ENCODE measurements at places on chromosomes 1 and 21. TPM values are rescaled to one million over a fixed set of nuclear protein-coding genes. Genes with fewer than 3 reads are reported as not detected.

DNA sequence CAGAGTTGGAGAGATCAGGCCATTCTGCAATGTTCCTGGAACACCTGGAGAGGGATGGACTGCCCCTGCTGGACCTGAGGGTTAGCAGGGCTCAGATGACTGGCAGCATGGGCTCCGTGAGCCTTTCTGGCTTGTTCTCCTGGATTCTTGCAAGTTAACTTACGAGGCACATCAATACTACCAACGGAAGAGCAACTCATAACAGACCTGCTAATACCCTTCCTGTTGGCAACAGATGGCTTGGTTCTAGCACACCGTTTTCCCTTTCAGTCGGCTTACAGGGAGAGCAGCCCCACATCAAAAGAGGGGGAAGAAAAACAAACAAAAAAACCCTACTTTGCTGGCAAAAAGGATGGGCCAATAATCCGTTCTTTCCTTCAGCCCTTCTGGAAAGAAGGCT lies 47.9 kb downstream of the SLC66A1 start:
- DNase-seq = no peak

DNA sequence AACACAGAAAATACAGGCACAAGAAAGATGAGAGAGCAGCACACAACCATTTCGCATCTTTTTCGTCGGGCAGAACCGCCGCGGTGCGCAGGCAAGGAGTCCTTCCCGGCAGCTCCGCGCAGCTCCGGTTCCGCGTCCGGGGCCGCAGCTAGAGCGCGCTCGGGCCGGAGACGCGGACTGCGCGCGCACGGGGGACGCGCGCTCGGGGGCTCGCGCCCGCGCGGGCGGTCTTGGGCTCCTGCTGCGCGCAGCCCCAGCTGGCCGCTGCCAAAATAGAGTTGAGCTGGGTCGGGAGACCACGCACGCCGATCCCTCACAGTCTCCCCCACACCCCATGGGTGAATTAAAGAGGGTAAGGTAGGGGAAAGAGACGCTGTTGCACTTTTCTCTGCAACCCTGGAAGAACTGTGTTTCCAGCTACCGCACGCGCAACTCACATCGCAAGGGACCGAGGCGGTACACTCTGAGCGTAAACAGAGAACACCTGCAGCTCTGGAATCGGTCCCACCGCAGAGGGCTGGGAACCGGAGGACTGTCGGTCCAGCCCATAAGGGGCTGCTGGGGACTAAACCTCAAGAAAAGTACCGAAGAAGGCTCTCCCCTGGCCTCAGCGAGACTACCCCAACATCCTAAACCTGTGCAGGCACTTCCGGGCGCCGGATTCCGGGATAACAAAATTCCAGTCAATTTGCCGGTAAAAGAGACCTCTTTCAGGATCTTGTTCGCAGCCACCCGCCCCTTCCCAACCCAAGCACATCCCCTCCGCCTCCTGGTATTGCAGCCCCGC lies 1.7 kb downstream of the NR5A2 start:
- peak; percentile 4 for DNase-seq

DNA sequence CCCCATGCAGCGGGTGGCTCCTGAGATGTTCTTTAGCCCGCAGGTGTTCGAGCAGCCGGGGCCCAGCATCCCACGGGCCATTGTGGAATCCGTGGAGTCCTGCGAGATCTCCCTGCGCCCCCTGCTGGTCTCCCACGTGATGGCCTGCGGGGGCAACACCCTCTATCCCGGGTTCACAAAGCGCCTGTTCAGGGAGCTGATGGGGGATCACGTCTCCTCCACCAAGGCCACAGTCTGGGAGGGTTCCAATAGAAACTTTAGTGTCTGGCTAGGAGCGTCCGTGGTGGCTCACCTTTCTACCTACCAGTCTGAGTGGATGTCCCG lies 71.0 kb downstream of the ACTL8 start:
- peak; percentile 8 for DNase-seq

DNA sequence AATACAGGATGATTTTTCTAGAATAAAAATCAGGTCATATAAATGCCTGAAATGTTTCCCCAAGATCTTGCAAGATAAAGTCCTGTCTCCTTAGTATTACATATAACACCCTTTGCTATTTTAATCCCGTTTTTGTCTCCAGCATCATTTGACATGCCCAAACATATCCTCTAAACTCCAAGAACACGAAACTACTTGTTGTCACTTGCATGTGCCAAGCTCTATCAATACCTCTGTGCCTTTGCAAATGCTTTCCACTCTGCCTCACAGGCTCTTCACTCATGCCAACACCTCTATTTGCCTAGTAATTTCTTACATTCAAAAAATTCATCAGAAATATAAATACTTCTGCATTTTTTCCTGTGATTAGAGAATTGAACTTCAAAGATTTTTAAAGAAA lies 37.9 kb downstream of the LRRIQ3 start:
- no peak for DNase-seq

DNA sequence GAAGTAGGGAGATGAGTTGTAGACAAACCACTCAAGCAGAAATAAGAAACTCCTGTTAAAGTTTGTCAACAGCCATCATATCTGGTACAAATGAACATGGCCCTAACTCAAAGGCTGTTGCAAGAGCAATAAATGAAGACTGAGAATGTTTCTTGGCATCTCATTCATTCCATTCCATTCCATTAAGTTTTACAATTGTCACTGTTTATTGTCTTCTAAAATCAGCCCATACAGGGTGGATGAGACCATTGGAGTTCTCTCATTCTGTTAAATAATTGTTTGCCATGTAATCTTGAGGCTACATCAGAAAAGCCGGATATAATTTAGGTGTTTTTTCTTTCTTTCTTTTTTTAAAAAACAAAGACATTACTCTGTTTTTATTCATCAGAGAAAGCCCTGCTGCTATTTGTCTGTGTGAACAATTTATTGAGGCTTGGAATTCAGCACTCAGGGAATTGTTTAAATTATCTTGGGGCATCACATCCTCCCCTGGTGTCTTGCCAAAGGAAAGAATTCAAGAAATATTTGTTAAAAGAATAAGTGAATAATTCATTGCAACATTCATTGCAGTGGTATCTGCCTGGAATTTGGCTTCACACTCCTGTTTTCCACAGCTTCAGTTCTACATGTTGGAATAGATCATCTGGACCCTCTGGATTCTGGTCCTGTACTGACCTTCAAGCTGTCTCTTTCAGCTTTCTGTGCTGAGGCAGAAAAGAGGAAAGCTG lies 604.5 kb downstream of the PLPP3 start:
- no peak for DNase-seq

DNA sequence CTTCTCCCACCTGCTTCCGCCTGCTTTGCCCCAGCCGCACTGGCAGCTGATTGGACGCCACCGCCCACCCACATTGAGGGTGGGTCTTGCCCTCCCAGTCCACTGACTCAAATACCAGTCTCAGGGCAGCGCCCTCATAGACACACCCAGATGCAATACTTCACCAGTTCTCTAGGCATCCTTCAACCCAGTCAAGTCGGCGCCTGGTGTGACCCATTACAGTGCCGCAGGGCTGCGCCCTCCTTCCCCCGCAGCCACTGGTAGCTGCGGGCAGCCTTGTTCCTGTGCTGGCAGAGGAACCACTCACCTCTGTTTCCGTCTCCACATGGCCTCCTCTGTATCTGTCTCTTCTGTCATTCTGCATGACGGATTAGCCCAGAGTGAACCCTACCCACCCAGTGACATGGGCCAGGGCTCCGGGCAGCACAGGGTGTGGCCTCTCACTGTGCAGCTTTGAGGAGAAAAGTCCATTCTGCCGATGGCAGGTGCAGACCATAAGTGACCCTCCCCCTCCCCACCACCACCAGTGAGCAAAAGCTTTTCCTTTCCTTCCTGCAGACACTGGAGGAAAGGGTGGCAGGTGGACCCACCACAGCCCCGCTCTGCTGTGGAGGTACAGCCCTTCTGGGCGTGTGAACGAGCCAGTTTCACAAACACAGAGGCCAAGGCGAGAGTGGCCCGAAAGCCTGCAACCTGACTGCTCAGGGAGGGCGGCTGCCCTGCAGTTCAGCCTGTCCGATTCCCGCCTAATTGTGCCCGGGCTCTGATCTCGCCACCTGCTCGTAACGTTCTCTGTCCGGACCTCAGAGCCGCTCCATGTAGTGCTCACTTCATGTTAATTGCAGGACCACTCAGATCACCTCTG lies 57.1 kb downstream of the FAAP20 start:
- DNase-seq = no peak

RHD gene
- not detected for total RNA-seq

TINAGL1 gene
- total RNA-seq = 57.9 TPM

LCE1E gene
- total RNA-seq = not detected

TBX15 gene
- not detected for total RNA-seq
